ENCODE measurements at places on chromosomes 6 and 20. TPM values are rescaled to one million over a fixed set of nuclear protein-coding genes. Genes with fewer than 3 reads are reported as not detected.

Gene PLCB4
- total RNA-seq, result not detected

Gene STMND1
- total RNA-seq, result not detected

Gene SEMG1
- not detected for total RNA-seq

Gene TREM2
- not detected for total RNA-seq

Gene ELOVL4
- total RNA-seq, result 0.10 TPM

Gene RSPO3
- not detected for total RNA-seq

Gene SIRPG
- total RNA-seq, result not detected

Gene BTN1A1
- total RNA-seq, result 0.74 TPM

Gene CGAS
- 24.7 TPM for total RNA-seq

Gene NFATC2
- 38.0 TPM for total RNA-seq

Gene ASF1A
- total RNA-seq, result 27.3 TPM

Gene POM121L2
- not detected for total RNA-seq

Gene FAM83C
- not detected for total RNA-seq

DNA sequence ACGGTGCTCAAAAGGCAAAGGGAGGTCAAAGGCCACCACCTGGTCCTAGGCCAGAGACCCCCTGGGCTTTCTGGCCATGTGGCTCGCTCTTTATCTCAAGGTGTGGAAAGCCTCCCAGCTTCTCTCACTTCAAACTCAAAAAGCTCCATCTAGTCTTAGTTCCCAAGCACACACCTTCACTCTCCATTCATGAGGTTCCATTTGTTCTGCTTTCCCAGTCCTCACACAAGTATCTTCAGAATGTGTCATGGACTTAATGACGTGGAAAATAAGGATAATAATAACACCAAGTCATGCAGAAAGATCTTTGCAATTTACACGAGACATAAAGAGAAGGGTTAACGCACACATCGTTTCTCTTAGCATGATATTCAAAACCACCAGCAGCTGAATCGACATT lies 219.3 kb downstream of the GMDS start:
- H3K4me3 ChIP-seq, result no peak overlapping the region
- no peaks in the 10 kb centered on the region for H3K27me3 ChIP-seq
- no peak for DNase-seq
- no peak overlapping the region for H3K27ac ChIP-seq

DNA sequence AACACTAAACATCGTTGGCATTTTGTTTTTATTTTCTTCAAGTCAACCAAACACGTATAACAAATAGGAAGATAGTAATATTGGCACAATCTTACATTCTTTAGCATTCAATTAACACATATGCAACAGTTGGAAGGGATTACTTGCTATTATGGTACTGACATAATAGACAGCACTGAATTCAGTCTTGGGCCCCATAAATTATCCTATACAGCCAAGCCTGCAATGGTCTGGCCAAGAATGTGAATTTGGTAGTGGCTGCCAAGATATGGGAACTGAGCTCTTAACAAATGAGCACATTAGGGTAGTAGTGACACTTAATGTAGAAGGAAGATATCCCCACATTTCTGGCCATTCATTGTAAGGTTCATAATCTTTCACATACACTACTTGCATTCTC lies 44.8 kb upstream of the ARHGAP18 start:
- H3K27ac ChIP-seq, result no peak overlapping the region
- peaks cover 12% of the 10 kb centered on the region for H3K4me1 ChIP-seq
- DNase-seq, result no peak
- no peaks in the 10 kb centered on the region for H3K36me3 ChIP-seq
- H3K4me3 ChIP-seq, result no peak overlapping the region
- H3K27me3 ChIP-seq, result no peaks in the 10 kb centered on the region

DNA sequence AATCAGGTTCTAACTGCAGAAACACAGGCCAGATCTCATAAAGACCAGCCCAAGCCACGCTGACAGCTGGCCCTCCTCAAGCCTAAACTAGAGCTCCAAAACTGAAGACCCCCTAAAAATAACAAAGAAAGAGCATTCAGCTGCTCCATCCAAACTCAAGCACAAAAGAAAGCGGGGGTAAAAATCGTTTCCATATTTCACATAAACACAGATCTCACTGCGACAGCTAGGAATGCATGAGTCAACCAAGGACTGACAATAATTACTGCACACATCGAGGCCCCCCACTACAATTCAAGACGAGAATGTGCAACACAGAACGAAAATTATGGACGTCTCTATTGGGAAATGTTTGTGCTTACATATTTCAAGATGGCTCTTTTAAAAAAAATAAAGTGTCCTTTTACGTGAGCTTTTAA lies 31.1 kb downstream of the CNKSR3 start:
- no peaks in the 10 kb centered on the region for H3K27me3 ChIP-seq
- H3K27ac ChIP-seq, result no peak overlapping the region
- DNase-seq, result no peak
- H3K36me3 ChIP-seq, result no peaks in the 10 kb centered on the region
- H3K4me3 ChIP-seq, result no peak overlapping the region

DNA sequence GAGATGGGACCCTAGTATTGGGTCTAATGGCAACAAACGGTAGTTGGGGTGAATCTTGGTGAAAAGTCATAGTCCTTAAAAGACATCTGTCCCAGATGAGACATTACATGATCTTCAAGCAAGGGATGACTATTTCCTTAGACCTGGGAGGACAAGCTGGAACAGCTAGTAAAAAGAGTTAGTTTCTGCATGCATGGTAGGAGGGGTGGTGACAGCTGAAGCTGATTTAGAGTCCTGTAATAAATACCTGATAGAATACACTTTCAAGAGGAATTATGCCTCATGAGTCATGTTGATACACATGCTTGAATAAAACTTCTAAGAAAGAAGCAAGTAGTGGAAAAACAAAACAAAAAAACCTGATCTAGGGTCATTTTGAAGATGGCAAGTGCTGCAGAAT lies 247.4 kb downstream of the CD109 start:
- H3K27me3 ChIP-seq, result no peaks in the 10 kb centered on the region
- no peaks in the 10 kb centered on the region for H3K4me1 ChIP-seq
- no peak overlapping the region for H3K27ac ChIP-seq
- no peak overlapping the region for H3K4me3 ChIP-seq

- no peaks in the 10 kb centered on the region for H3K4me1 ChIP-seq
- H3K27ac ChIP-seq, result no peak overlapping the region
- DNase-seq, result no peak
- H3K27me3 ChIP-seq, result peaks cover 4% of the 10 kb centered on the region
- H3K36me3 ChIP-seq, result no peaks in the 10 kb centered on the region
- no peak overlapping the region for H3K4me3 ChIP-seq
Measured at GRCh38 chr6:170106906-170107525, 183.9 kb downstream of the DLL1 start.

- H3K4me3 ChIP-seq, result no peak overlapping the region
- no peak for DNase-seq
- no peaks in the 10 kb centered on the region for H3K36me3 ChIP-seq
- H3K4me1 ChIP-seq, result peaks cover 30% of the 10 kb centered on the region
Measured at GRCh38 chr20:64254156-64254555, 1.4 kb upstream of the PCMTD2 start.

DNA sequence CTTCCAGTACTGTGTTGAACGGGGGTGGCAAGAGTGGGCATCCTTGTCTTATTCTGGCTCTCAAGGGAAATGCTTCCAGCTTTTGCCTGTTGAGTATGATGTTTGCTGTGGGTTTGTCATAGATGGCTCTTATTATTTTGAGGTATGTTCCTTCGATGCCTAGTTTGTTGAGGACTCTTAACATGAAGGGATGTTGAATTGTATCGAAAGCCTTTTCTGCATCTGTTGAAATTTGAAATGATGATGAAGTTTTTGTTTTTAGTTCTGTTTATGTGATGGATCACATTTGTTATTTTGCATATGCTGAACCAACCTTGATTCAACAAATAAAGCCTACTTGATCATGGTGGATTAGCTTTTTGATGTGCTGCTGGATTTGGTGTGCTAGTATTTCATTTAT lies 48.0 kb downstream of the RPRD1B start:
- H3K4me3 ChIP-seq, result no peak overlapping the region
- H3K4me1 ChIP-seq, result peaks cover 11% of the 10 kb centered on the region
- H3K27me3 ChIP-seq, result no peaks in the 10 kb centered on the region
- no peak for DNase-seq

DNA sequence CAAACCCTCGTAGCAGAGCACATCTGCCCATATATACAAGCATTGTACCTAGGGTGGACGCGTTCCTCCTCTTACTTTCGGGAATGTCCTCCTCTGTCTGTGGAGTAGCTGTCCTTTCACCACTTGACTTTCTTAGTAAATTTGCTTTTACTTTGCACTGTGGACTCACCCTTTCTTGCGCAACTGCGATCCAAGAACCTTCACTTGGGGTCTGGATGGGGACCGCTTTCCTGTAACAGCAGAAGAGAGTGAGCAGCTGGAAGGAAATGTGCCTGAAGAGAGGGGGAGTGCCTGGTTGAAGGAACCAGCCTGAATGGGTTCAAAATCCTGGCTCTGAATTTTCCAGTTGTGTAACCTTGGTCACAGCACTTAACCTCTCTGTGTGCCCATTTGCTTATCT lies 40.1 kb upstream of the PMEPA1 start:
- peaks cover 19% of the 10 kb centered on the region for H3K4me1 ChIP-seq
- H3K4me3 ChIP-seq, result no peak overlapping the region
- H3K36me3 ChIP-seq, result no peaks in the 10 kb centered on the region
- no peak overlapping the region for H3K27ac ChIP-seq
- peaks cover 18% of the 10 kb centered on the region for H3K27me3 ChIP-seq

DNA sequence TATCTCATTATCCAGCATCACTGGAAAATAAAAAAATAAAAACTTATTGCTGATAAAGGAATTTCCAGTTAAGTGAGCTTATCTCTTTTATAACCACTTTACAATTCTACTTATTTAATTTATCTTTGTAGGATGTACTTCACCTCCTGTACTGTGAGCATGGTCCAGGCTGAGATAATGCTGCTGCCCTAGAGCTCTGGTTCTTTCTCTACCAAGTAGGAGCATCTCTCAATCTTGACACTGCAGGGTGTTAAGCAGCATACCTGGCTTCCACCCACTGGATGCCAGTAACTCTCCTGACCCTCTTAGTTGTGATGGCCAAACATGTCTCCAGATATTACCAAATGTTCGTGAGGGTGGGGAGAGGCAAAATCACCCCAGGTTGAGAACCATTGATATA lies 454.5 kb downstream of the ADGRB3 start:
- no peaks in the 10 kb centered on the region for H3K36me3 ChIP-seq
- no peak overlapping the region for H3K27ac ChIP-seq
- DNase-seq, result no peak
- H3K27me3 ChIP-seq, result no peaks in the 10 kb centered on the region

- no peak overlapping the region for H3K4me3 ChIP-seq
- H3K27ac ChIP-seq, result no peak overlapping the region
- DNase-seq, result peak; percentile 18
- no peaks in the 10 kb centered on the region for H3K27me3 ChIP-seq
Measured at GRCh38 chr6:136582711-136583471, 32.7 kb upstream of the MAP7 start.

DNA sequence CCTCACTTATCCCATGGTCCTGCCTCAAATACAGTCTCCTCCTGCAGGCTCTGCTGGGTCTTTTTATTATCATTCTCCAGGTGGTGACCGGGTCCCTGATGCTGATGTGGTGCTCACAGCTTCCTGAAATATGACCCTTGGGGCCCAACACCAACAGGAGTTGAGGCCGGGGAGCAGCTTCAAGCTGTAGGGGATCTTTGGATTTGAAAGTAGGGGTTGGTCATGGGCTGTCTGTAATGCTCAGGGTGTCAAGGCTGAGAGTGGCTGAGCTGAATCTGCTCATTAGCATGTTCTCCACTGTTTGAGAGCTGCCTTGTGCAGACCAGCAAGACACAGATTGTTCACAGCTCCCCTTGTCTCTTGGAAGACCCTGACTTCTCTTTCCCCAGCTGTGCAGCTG lies 35.5 kb downstream of the HLA-F start:
- H3K4me1 ChIP-seq, result peaks cover 7% of the 10 kb centered on the region
- H3K27ac ChIP-seq, result no peak overlapping the region
- H3K36me3 ChIP-seq, result no peaks in the 10 kb centered on the region
- H3K27me3 ChIP-seq, result no peaks in the 10 kb centered on the region

DNA sequence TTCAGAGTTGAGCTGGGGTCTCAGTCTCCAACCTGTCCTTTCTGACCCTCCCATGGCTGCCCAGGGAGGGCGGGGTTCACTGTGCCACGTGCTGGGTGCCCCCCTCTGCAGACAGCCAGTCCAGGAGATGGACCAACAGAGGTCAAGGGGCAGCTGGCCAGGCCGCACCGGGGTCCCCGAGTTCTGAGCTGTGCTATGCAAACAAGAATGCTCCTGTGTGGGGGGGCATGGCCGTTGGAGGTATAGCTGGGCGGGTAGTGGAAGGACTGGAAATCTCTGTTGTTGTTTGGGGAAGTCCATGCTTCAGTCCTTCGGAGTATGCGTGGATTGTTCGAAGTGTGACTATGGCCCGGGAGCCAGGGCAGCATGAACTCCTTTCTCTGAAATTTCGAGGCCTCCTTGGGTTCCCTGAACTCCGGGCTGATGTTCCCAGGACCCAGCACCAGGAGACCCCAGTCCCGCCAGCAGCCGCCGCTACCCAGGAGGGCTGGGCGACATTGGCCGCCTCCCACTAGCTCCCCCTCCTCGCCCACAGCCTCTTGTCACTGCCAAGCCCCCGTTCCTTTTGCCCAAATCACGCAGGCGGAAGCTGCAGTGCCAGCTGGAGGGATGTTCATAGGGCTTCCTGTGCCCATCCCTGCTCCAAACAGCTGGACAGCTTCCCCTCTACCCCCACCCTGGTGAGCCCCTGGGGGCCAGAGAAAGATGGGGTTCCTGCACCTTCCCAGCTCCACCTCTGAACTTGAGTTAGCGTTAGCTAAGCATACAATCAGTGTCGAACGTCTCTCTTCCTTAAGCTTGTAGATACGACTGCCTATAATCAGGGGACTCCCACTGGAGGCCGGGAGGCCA lies 126.6 kb downstream of the TAF4 start:
- no peak overlapping the region for H3K4me3 ChIP-seq
- no peaks in the 10 kb centered on the region for H3K36me3 ChIP-seq
- no peak for DNase-seq
- no peaks in the 10 kb centered on the region for H3K4me1 ChIP-seq

DNA sequence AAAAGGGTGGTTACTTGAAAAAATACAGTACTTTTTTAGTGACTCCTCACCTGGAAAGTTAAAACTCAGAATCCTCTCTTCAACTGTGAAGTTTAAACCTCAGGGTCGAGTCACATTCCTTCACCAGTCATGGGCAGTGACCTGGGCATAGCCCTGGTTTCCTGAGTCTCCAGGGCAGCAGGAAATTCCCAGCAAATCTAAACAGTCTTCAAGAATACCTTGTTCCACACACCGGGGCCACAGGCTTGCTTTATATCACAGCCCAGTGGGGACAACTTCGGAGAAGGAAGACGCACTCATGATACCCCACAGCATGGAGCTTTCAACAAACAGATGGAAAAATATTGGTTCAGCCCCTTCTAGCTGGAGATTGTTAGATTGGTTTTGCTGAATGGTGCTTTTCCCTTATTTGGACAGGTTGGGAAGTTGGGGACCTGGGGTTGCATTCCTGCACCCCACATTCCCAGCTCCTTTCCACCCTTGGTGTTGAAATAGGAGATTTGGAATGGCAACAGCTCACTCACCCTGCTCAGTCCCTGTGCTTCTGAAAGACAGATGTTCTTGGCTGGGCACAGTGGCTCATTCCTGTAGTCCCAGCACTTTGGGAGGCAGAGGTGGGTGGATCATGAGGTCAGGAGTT lies 113.0 kb upstream of the TMEM170B start:
- no peak for DNase-seq
- H3K4me1 ChIP-seq, result peaks cover 22% of the 10 kb centered on the region
- no peaks in the 10 kb centered on the region for H3K36me3 ChIP-seq
- H3K4me3 ChIP-seq, result no peak overlapping the region
- no peaks in the 10 kb centered on the region for H3K27me3 ChIP-seq

GRCh38 chr6:53680489-53680888 lies 14.9 kb upstream of the KLHL31 start:
- H3K4me3 ChIP-seq, result no peak overlapping the region
- no peaks in the 10 kb centered on the region for H3K4me1 ChIP-seq
- no peak overlapping the region for H3K27ac ChIP-seq

- no peak overlapping the region for H3K4me3 ChIP-seq
- no peaks in the 10 kb centered on the region for H3K4me1 ChIP-seq
- no peak for DNase-seq
- H3K36me3 ChIP-seq, result no peaks in the 10 kb centered on the region
Measured at GRCh38 chr20:22763257-22763906, 179.0 kb upstream of the FOXA2 start.
